ENCODE measurements at places on chromosomes 11 and 22.

GRCh38 chr11:69646493-69647389 lies 5.8 kb downstream of the CCND1 start:
- no peak for DNase-seq

DNA sequence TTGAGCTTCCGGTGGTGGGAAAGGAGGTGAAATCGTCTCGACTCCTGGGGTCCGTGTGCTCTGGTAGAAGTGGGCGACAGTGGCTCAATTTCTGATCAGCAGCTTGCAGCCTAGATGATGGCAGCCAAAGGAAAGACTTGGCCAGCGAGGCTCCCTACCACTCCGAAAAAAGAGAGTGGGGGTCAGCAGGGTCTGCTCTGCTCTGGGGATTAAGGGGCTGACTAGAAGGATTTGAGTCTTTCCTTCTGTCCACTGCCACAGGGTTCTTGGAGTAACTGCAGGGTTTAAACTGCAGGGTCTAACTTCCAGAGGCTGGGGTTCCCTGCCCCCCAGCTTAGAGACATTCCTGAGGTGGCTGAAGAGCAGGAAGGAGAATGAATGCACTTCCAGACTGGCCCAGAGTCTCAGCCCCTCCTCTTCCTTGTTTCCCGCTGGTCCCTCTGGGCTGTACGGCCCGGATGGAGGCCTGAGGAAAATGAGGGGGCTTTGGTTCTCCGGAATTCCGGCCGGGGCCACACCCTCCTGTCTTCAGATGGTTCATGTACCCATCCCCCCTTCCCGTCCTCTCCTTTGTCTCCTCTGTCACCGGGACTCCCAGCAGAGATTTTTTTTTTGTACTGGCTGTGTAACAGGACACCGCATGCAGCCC lies 907 bp downstream of the SERPINH1 start:
- DNase-seq, result peak; percentile 51

DNA sequence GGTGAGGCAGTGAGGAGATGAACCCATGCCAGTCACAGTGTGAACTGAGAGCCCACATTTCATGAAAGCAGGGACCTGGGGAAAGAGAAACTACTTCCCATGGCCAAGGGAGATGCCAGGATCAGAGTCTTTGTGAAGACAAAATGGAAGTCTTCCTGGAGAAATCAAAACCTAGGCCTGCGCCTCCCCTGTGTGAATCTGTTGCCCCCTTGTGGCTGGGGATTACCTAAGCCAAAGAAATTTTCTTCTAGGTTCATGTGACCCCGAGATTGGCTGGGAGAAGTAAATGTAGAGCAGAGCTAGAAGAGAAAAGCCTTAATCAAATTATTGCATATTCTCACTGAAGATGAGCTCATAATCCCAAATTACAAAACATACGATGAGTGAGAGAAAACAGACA lies 1075.3 kb downstream of the TBC1D22A start:
- peak; percentile 66 for DNase-seq

DNA sequence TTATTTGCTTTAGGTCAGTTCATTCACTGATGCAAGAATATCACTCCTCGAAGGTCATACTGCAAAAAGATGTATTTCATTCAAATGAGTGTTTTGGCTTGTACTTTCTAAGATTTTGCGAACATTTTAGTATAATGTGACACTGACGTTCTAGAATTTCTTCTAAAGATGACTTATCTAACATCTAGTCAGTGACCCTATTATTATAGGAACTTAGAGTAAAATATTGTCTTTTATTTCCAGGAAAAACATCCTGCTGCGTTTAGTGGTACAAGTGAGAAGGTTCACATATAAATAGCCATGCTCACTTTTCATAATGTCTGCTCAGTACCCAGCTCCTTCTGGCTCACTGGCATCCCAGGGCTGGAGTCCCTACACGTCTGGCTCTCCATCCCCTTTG lies at the start of gene OR52M1:
Gene OR52M1 (plus strand): TSS at position 301 of the 400 bp plus-strand sequence. CDS start 0 bp downstream, at position 301.
- no peak for DNase-seq

DNA sequence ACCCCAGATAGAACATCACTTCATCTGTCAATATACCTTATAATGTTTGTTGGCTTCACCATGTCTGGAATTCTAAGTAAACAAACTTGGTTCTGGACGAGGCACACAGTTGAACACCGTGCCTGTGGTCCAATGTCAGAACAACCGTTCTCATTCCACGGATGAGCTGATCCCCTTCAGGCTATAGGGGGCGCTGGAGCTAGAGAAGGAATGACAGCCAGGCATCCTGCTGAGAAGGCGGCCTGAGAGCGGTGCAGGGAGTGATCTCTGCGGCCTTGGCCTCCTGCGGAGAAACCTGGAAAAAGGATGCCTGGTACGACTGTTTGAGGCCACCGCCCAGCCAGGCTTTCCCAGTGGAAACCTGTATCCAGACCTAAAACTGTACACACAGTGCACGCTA lies 48.7 kb downstream of the FDX1 start:
- DNase-seq, result no peak

DNA sequence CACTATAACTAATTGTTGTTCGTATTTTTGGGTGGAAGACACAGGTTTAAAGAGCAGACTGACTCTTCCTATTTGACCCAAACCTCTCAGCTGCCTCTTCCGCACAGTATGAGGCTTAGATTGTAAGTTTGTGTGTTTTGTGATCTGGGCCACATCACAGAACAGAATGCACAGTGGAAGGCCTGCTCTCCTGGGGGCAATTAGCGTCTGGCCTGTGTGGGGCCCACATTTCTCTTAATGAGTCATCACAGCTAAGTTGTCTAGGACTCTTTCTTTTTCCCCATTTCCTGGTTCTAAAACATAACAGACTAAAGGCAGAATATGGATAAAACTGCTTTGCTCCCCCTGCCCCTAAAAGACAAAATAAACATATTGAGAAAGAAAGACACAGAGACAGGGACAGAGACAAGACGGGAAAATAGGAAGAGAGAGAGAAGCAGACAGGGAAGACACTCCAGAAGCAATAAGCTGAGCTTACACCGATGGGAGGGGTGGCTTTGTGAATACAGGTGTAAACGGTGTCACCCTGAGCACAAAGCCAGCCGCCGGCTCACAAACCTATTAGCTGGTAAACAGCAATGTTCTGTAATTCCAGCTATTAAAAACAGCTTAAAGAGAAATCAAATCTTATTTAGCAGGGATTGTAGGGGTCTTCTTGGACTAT lies 127.4 kb upstream of the OPCML start:
- no peak for DNase-seq

All from hematopoietic multipotent progenitor cell treated with erythropoietin and hydrocortisone succinate and interleukin-3 and kit ligand, for 4 days (in vitro differentiated cells).